ENCODE measurements at places on chromosomes 4 and X.
A peak's percentile ranks its signal among the peaks of the same experiment; 100 is the strongest.

GRCh38 chr4:84681486-84682274, 98.8 kb downstream of the CDS1 start:
- peak; percentile 82 for DNase-seq

- no peak for DNase-seq
These were observed 79.7 kb downstream of the SHROOM2 start for GRCh38 chrX:9865804-9866472.

DNA sequence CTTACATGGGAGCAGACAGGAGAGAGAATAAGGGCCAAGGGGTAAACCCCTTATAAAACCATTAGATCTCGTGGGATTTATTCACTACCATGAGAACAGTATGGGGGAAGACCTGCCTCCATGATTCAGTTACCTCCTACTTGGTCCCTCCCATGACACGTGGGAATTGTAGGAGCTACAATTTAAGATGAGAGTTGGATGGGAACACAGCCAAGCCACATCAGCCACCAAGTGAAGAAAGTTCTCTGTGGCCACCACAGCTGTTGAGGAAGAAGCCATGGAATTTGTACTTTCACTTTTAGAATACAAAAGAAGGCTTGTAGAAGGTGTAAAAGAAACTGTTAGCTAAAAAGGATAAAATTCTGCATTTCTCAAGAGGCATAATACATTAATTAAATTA, 67.0 kb upstream of the CXorf51A start:
- no peak for DNase-seq

DNA sequence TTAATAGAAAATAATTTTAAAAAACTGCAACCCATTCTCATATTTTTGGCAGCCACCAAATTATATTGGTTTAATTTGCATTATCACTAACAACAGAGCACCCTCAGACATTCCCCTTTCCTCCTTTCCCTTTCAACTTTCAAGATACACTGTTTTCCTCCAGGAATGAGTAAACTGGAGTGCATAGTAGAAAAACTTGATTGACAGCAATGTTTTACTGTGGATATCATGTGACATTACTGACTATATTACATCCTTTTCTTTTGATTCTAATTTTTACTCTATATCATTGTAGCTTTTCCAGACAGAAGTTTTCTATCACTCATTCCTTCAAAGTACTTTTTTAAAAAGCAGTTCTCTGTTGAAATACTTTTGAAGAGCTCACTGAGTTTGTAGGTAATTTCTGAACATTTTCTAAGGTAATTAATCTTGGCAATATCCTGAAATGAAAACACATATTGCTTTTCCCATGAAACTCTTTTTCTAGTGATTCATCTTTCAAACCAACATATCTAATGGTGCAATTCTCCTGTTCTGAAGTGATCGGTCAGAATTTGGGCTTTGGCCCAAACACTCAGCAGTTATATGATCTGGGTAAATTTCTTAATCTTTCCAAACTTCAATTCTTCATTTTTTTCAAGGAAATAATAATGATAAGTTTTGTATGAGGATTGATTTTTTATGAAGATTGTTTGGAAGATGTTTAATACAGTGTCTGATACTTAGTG, 920.4 kb upstream of the EPHA5 start:
- DNase-seq: peak; percentile 48

- no peak for DNase-seq
These were observed 2726.8 kb downstream of the PCDH7 start for GRCh38 chr4:33446953-33447352.

- DNase-seq: peak; percentile 17
These were observed 452.3 kb downstream of the ZIC3 start for GRCh38 chrX:138018145-138018799.

DNA sequence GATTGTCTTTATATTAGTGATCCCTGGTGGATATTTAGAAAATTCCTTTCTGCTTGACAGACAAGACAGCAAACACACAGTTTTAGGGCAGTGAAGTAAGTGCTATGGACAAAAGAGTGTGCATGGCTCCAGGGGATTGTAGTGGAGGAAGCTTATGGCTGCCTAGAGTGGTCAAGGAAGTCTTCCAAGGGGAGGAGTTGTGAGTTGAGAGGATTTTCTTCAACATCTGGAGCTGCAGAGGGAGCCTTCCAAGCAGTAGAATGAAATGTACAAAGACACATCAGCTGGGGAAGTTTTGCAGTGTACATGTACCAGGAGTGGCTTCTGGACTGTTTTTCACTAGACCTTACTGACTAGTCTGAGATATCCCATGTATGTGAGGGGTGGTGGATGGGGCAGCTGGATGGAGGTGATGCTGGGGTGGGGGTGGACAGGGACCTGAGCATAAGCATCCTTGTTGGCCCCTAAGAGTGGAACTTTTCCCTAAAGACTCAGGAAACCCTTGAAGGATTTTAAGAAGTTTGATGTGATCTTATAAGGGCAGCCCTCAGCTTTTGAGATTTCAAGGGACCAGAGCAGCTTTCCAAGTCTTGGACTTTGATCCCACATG, 160.5 kb upstream of the TAPT1 start:
- no peak for DNase-seq

GRCh38 chrX:141468940-141469339, 115.6 kb downstream of the SPANXA1 start:
- peak; percentile 77 for DNase-seq

DNA sequence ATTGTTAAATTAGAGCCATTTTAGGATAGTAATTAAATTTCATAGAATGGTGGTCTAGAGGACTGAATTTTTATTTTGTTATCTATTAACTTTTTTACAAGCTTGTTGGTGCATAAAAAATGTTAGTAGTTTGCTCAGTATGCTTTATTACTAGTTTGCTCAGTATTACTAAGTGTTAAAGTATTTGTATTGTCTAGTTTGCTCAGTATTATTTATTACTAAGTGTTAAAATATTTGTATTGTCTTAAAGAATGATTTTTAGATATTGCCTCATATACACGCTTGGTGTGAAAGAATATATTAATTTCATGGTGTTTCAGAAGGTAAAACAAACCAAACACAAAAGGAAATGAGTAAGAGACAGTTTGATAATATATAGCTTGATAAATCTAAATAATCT, 268.4 kb upstream of the MAGEB18 start:
- no peak for DNase-seq

DNA sequence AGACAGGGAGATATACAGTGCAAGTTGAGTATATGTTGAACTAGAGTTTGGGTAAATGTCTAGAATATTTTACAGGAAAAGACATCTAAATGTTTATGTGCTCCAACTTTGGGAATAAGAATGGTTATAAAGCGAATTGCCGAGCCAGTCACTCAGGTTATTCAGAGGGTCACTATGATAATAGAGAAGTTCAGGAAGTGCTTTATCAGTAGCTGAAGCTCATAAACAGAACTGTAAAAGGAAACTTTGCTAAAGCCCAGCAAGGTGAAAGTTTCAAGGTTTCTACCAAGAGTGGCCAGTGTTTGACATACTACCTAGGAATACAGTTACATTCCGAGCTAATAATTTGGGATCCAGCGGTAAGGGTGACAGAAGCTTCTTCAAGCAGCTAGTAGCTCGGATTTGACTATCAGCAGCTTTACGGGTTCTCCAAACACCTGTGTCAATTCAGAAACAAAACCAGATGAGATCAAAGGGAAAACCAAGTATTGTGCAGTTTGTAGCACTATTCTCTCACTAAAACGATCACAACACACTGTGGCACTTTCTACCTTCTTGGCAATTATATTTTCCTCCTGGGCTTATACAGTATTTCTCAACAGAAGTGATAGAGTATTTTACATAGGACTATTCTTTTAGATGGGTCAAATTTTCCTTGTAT, 17.2 kb upstream of the BCLAF3 start:
- DNase-seq: no peak

- no peak for DNase-seq
These were observed 74.8 kb downstream of the COX18 start for GRCh38 chr4:72994670-72995069.

GRCh38 chrX:66912417-66912816, 273.5 kb upstream of the EDA2R start:
- no peak for DNase-seq

- DNase-seq: no peak
These were observed 4.2 kb downstream of the MID2 start for GRCh38 chrX:107829878-107830277.

DNA sequence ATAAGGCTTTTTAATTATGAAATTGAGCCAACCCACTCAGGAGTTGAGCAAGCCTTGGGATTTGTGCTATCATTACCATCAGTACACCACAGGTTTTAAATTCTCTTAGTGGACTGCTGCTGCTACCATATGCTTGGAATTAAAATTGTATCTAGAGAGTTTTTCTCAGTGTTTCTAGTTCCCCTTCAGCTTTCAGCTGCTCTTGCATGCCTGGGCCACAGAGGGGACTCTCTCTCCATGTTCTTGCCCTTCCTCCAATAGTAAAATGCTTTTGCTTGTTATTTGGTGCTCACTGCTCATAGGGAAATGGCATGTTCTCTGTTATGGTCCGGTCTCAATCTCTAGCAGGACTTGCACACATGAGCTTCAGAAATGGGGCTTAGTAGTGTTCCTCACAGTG, 101.9 kb downstream of the IGSF1 start:
- DNase-seq: no peak

- no peak for DNase-seq
These were observed 48.8 kb upstream of the SHOX start for GRCh38 chrX:581720-582298.

DNA sequence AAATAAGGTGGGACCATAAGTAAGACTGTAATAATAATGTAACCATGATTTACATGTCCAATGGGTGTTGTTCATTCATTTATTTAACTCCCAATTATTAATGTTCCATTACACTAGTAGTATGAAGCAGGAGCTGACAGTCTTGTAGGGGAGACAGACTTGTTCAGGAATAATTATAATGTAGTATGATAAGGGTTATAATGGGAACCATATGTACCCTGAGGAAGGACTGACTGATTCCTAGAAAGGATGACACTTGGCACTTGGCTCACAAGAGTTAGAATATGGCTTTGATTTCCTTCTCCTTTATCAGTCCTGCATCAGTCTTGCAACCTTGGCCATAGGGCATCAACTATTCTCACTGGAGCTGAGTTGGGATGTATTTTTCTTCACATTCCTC, 24.2 kb downstream of the PCDH7 start:
- no peak for DNase-seq

DNA sequence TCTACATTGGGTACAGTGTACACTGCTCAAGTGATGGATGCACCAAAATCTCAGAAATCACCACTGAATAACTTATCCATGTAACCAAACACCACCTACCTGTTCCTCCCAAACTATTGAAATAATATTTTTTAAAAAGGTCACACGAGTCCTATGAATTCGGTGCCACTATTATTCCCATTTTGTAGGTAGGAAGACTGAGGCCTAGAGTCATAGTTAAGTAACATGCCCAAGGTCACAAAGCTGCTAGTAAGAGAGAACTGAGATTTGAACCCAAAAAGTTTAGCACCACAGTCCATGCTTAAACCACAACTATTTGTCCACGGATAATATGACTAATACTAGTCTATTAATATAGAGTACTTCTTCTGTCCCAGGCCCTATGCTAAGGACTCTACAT, 2.7 kb downstream of the ARHGEF6 start:
- DNase-seq: no peak

- DNase-seq: no peak
These were observed at the start of gene PLAC8 for GRCh38 chr4:83114576-83114975. PLAC8 (minus strand) TSS chr4:83114729; CDS start chr4:83107921, 6,808 bp downstream.

- DNase-seq: no peak
These were observed 112.7 kb downstream of the TBL1X start for GRCh38 chrX:9577555-9577954.

GRCh38 chr4:26931451-26931850, 70.8 kb downstream of the STIM2 start:
- no peak for DNase-seq

GRCh38 chr4:158805635-158806471, 37.0 kb downstream of the FNIP2 start:
- DNase-seq: no peak

DNA sequence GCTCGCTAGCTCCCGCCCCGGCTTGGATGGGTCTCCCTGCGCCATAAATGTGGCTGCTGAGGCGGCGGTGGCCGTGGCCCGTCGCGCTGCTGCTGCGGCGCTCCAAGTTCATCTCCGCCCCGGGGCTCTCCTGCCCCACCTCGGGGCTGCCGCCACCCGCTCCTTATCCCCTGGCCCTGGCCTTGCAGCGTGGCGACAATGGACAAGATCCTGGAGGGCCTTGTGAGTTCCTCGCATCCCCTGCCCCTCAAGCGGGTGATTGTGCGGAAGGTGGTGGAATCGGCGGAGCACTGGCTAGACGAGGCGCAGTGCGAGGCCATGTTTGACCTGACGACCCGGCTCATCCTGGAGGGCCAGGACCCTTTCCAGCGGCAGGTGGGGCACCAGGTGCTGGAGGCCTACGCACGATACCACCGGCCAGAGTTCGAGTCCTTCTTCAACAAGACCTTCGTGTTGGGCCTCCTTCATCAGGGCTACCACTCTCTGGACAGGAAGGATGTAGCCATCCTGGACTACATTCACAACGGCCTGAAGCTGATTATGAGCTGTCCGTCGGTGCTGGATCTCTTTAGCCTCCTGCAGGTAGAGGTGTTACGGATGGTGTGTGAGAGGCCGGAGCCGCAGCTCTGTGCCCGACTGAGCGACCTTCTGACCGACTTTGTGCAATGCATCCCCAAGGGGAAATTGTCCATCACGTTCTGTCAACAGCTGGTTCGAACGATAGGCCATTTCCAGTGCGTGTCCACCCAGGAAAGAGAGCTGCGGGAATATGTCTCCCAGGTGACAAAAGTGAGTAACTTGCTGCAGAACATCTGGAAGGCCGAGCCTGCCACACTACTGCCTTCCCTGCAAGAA, 763 bp downstream of the USP38 start:
- no peak for DNase-seq

GRCh38 chr4:24991015-24991414, 39.7 kb downstream of the LGI2 start:
- DNase-seq: peak; percentile 31

DNA sequence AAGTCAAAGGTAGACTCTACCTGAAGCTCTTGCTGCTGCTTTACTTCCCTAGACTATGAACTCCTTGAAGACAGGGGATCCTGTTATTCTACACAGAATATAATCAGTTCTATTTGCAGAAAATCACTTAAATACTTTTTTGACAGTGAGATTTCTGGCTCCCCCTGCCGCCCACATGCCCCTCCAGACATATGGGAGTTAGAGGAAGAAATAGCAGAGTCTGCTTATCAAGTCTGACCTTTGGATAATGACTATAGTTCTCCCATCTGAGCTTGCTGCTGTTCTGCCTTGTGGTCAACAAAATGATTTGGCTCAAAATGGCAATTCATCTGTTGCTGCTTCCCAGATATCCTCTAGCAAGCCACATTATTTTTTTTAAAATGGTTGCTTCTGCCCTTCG, 101.1 kb downstream of the ENOX2 start:
- no peak for DNase-seq

DNA sequence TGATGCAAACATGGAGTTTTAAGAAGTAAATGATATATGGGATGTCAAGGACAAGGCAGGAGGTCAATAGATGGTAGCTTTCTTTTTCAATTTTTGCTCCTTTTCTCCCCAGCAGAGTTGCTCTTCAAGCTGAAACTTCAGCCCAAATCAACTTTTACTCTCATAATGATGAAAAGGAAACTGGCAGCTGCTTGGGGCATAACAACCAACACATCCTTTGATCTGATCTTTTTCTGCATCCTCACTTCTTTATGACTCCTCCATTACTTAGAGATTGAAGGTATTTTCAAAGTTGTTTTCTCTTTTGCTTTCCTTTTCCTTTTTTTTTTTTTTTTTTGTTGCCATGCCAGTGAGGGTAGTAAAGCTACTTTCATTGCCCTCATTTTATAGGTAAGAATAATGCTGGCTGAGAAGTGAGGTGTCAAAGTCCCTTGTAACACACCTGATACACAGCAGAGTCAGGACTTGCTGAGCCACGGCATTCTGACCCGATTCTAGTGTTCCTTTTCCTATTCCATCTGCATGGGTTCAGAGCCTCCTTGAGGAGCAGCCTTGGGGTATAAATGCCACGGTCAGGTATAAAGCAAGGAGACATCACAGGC, 26.9 kb downstream of the SLC2A9 start:
- DNase-seq: no peak

Measured in fibroblast of skin of scalp (primary cell).